ENCODE measurements at places on chromosomes 4 and X.
A peak's percentile ranks its signal among the peaks of the same experiment; 100 is the strongest.

GRCh38 chrX:22056235-22056634 is 24.1 kb downstream of the PHEX start:
- DNase-seq = no peak

- DNase-seq = peak; percentile 63
Observed at GRCh38 chr4:83639849-83640493, 104.1 kb downstream of the GPAT3 start.

- no peak for DNase-seq
Observed at GRCh38 chr4:126733301-126733700, 899.5 kb upstream of the INTU start.

- DNase-seq = no peak
Observed at GRCh38 chrX:12249997-12250396, 111.7 kb downstream of the FRMPD4 start.

- no peak for DNase-seq
Observed at GRCh38 chrX:118807151-118808017, 16.2 kb upstream of the ZCCHC12 start.

- no peak for DNase-seq
Observed at GRCh38 chrX:26925088-26925487, 538.1 kb downstream of the PPP4R3C start.

- no peak for DNase-seq
Observed at GRCh38 chr4:175970724-175971123, 94.9 kb upstream of the WDR17 start.

DNA sequence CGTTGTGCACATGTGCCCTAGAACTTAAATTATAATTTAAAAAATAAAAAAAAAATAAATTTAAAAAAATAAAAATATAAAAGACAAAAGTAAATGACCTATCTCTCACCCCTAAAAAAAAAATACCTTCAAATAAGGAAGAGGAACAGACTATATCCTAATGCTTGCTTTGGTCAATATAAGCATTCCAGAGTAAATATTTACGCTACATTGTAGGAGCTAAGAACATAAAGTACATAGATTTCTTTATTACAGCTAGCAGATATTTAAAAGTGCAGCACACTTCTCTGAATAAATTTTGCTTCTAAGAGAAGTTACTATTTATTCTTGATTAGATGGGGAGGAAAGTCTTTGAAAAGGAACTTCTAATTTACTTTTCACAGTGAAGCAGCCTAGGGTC is 24.5 kb upstream of the UGT2B11 start:
- DNase-seq = no peak

- DNase-seq = no peak
Observed at GRCh38 chrX:109660435-109661143, 35.6 kb upstream of the KCNE5 start.

Measured in renal cortex interstitium (tissue), 15 donors.